Panc1 (cell line): ENCODE measurements at places on chromosomes 2 and 18. TPM values are rescaled to one million over a fixed set of nuclear protein-coding genes. Genes with fewer than 3 reads are reported as not detected.

HNMT gene
- 4.1 TPM for total RNA-seq

CELF4 gene
- total RNA-seq, result not detected

WDR7 gene
- 12.3 TPM for total RNA-seq

UCN gene
- 4.4 TPM for total RNA-seq

MEIS1 gene
- total RNA-seq, result 2.0 TPM

- no peaks in the 10 kb centered on the region for H3K27me3 ChIP-seq
- H3K4me3 ChIP-seq, result no peak overlapping the region
- no peak overlapping the region for H3K27ac ChIP-seq
- DNase-seq, result no peak
These were observed 162.5 kb downstream of the TTC32 start for GRCh38 chr2:19739256-19739655.

DNA sequence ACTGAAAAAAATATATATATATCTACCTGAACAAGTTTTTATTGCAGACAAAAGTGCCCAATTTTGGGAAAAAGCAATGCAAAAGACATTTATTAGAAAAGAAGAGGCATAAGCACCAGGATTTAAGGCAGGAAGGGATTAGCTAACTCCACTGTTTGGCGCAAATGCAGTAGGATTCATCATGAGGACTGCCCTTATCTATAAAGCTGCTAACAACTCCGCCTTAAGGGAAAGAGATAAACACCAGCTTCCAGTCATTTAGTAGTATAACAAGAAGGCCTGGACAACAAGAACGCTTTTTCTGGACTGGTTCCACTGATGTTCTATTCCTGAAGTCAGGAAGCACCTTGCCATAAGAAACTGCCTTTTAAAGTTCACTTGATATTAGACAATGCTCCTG, 52.9 kb upstream of the FSHR start:
- H3K27me3 ChIP-seq, result no peaks in the 10 kb centered on the region
- H3K4me3 ChIP-seq, result no peak overlapping the region
- no peak overlapping the region for H3K27ac ChIP-seq

DNA sequence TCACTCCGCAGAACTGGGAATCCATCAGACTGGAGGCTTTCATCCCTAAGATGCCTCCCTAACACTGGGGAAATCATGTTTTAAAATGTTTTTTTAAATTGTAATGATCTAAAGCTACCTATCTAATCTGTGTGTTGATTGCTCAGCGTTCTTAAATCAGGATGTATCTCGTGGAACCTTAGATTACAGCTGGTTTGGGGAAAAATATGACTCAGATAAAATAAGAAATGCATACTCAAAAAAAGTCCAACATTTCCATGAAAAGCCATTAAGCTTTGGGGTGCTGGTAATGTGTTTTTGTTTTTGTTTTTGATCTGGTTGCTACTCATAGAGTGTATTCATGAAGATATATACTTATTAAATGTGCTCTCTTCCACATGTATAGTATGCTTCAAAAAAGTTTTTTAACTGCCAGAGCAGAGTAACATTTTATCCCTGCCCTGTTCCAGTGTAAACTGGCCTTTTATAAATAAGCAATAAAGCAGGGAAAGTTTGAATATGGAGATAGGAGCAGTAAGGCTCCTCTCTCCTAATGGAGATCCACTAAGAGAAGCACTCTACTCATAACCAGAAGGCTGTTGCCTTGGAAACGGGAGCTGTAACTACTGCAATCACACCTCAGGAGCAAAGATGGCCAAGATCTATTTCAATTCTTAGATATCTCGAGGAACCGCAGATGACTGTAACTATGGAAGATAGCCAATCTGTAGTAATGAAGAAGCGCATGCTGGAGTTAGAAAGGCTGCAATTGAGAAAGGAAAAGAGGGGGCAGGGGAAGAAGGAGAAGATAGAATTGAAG, 41.6 kb downstream of the ANKRD44 start:
- H3K36me3 ChIP-seq, result no peaks in the 10 kb centered on the region
- H3K27me3 ChIP-seq, result no peaks in the 10 kb centered on the region
- no peaks in the 10 kb centered on the region; the same call in 1 of the 2 replicates for H3K4me1 ChIP-seq

- no peak overlapping the region for H3K4me3 ChIP-seq
- H3K4me1 ChIP-seq, result no peaks in the 10 kb centered on the region
- no peaks in the 10 kb centered on the region for H3K36me3 ChIP-seq
- no peak overlapping the region for H3K27ac ChIP-seq
These were observed 171.2 kb downstream of the RTP5 start for GRCh38 chr2:242040681-242041080.

- DNase-seq, result no peak
- H3K36me3 ChIP-seq, result no peaks in the 10 kb centered on the region
- no peak overlapping the region for H3K27ac ChIP-seq
- peaks cover 10% of the 10 kb centered on the region for H3K4me1 ChIP-seq
- H3K4me3 ChIP-seq, result no peak overlapping the region
- H3K27me3 ChIP-seq, result no peaks in the 10 kb centered on the region
These were observed 57.3 kb upstream of the TMEM182 start for GRCh38 chr2:102704531-102704930.

DNA sequence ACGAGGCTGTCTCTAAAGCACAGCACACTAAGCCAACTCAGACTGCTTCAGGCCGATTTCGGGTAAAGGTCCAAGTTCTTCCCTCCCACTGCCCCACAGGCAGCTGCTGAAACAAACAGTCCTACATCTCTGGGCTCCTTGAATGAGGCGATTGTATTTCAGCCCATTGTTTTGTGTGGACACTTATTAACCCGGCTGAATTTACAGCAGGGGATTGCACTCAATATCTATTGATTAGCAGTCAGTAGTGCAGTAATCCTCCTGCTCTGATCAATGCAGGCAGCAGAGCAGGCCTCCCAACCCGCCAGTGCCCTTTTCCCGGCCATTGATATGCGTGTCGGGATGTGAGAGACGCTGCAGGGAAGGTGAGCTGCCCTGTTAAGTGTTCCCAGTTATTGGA, 330.1 kb downstream of the CMPK2 start:
- no peaks in the 10 kb centered on the region for H3K27me3 ChIP-seq
- no peak for DNase-seq
- no peaks in the 10 kb centered on the region for H3K36me3 ChIP-seq
- no peak overlapping the region for H3K27ac ChIP-seq
- no peak overlapping the region for H3K4me3 ChIP-seq
- H3K4me1 ChIP-seq, result no peaks in the 10 kb centered on the region

- DNase-seq, result no peak
- no peaks in the 10 kb centered on the region for H3K36me3 ChIP-seq
- no peak overlapping the region for H3K4me3 ChIP-seq
- H3K4me1 ChIP-seq, result no peaks in the 10 kb centered on the region
These were observed 6.5 kb downstream of the TMEM37 start for GRCh38 chr2:119438128-119438656.

DNA sequence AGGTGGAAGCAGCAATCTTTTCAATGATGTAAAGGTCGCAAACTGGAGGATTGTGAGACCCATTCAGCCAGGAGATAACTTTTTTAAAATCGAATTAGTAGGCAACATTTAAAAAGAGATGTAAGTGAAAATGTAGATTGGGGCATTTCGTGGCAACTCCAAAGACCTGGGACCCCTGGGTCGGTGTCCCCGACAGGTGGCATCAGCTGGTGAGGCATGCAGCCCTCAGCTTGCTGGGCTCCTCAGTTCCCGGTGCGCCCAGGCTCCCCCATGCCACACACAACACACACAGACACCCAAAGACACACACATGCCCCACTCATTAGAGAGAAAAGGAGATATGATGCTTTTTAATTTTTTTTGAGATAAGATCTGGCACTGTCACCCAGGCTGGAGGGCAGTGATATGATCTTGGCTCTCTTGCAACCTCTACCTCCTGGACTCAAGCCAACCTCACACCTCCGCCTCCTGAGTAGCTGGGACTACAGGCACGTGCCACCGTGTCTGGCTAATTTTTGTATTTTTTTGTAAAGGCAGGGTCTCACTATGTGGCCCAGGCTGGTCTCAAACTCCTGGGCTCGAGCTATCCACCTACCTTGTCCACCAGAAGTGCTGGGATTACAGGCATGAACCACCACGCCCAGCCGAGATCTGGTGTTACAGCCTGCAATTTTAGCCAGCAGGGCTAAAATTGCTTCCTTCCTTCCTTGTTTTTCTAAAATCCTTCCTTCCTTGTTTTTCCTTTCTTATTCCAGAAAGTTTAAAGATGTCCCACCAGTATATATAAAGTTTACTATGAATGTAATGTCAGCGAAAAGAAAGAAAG, 122.6 kb upstream of the EPAS1 start:
- 0 out of 2 replicates have a peak, but pooled peaks cover 3% of the 10 kb centered on the region for H3K4me1 ChIP-seq
- H3K27me3 ChIP-seq, result no peaks in the 10 kb centered on the region
- H3K36me3 ChIP-seq, result no peaks in the 10 kb centered on the region
- no peak for DNase-seq
- H3K4me3 ChIP-seq, result no peak overlapping the region
- no peak overlapping the region for H3K27ac ChIP-seq

DNA sequence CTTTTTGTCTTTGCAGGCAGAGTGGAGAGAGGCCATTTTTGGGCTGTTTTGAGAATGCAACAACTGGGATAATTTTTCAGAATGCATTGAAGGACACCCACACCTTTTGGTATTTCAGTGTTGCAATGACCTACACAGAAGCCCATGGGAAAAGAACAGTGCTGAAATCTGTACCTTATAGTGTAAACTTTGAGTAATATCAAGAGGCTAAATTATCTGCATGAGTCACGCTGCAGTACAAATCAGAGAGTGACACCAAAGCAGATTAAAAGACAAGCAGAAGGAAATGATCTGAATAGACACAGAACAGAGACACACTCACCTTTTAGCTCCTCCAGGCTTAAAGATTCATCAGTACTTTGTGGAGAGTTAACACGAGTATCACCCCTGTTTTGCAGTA, 265.3 kb downstream of the PAX3 start:
- no peaks in the 10 kb centered on the region for H3K4me1 ChIP-seq
- H3K4me3 ChIP-seq, result no peak overlapping the region
- no peaks in the 10 kb centered on the region for H3K36me3 ChIP-seq
- no peak overlapping the region for H3K27ac ChIP-seq
- no peak for DNase-seq

GRCh38 chr2:181085734-181086133, 105.3 kb downstream of the UBE2E3 start:
- DNase-seq, result no peak
- H3K4me1 ChIP-seq, result no peaks in the 10 kb centered on the region
- no peaks in the 10 kb centered on the region for H3K27me3 ChIP-seq
- no peak overlapping the region for H3K4me3 ChIP-seq
- H3K36me3 ChIP-seq, result no peaks in the 10 kb centered on the region
